Posterior cingulate gyrus (tissue), 11 donors: ENCODE measurements at places on chromosomes 1 and 21.

GRCh38 chr1:115826628-115827027 is 14.3 kb downstream of the NHLH2 start:
- DNase-seq, result no peak

DNA sequence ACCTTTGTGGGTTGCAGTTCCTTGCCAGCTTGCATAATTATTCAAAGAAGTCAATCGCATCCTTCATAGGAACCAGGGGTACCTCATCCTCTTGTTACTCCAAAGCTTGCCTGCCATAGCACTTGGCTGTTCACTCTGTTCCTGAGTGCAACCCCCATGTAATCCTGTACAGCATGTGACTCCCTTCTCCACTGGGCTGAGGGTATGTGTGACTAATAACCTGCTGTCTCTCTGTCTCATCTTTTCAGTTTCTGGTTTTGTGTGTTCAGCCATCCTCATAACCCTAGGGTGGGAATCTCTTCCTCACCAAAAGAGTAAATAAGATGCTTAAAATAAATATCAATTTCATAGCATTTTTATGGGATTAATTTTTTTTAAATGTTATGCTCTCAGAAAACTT is 351.9 kb downstream of the S1PR1 start:
- no peak for DNase-seq

- DNase-seq, result no peak
These were observed 352.0 kb downstream of the HHIPL2 start for GRCh38 chr1:222195857-222196256.

DNA sequence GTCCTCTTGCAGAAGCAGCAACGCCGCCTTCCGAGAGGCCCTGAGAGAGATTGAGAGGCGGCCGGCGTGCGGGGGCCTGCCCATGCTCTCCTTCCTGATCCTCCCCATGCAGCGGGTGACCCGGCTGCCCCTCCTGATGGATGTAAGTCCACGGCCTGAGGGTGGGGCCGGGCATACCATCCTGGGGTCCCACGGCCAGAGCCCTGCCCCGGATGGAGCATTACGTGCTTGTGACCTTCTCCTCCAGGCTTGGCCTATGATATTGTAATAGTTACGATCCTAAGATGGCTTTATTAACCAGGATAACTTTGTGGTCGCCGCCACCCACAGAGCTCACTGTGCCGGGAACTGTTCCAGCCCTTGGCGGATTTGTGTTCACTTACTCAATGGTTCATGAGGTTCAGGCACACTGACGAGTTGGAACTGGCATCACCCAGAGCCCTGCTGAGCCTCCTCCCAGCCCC is 18.9 kb downstream of the ARHGEF16 start:
- DNase-seq, result no peak

DNA sequence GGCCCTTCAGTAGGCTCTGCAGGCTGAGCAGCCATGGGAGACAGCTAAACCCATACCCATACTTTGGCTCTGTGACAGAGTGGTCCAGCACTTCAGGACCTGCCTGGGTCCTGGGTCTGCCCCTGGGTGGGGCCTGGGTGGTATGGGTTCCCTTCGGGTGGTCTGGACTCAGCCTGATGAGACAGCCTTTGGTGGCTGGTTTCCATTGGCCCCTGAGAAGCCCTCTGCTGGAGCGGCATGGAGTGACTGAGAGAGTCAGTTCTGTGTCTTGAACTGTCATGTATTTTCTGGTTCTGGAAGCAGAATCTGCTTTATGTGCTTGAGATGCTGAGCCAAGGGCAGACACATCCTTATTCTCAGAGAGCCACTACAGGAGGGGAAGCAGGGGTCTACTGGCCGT is 31.3 kb upstream of the KCNA2 start:
- DNase-seq, result no peak

DNA sequence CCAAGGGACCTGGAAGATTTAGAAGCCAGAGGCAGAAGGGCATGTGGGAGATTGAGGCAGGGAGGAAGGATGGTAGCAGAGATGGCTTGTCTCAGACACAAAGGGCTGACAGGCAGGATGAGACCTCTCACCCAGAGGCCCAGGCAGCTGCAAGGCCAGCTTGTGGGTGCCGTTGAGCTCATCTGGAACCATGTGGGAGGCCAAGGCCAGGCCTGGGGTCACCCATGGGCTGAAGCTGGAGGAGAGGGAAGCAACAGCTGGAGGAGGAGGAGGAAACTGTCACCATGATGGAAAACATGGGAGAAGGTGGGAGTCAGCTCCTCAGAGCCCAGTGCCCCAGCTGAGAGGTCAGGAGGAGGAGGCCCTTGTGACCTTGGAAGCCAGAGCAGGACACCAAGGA is 6.4 kb downstream of the CRABP2 start:
- no peak for DNase-seq

GRCh38 chr1:30856260-30856790 is 52.2 kb downstream of the SDC3 start:
- peak; percentile 57 for DNase-seq

- no peak for DNase-seq
These were observed 36.1 kb downstream of the NTPCR start for GRCh38 chr1:232986527-232986922.

DNA sequence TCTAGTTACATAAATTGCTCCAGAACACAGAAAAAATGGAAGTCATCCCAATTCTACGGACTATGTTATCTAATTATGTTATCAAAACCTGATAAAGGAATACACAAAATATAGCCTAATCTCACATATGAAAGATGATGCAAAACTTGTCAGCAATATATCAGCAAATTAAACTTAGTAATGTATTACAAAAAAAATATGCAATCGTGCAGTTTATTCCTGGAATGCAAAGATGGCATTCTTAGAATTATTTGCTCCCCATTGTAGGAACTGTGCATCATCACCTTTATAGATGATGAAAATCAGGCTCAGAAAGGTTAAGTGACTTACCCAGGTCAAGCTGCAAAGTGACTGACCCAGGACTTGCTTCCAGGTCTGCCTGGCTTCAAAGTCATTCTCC is 7.8 kb downstream of the FOXE3 start:
- DNase-seq, result no peak

GRCh38 chr1:178724728-178725465 is at the start of gene RALGPS2:
RALGPS2 (plus strand) TSS chr1:178725244; CDS start chr1:178776765, 51,521 bp downstream.
- peak; percentile 27 for DNase-seq

GRCh38 chr1:226684026-226684425 is 55.1 kb downstream of the ITPKB start:
- no peak for DNase-seq

DNA sequence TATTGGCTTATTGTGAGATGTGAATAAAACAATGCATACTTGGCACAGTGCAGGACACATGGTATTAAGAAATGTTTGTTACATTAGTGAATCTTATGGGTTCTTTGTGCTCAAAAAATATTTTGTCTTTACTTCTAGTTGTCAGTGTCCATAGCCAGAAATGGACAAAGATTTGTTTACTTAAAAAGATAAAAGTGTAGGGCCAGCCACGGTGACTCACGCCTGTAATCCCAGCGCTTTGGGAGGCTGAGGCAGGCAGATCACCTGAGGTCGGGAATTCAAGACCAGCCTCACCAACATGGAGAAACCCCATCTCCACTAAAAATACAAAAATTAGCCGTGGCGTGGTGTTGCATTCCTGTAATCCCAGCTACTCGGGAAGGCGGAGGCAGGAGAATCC is 654.6 kb upstream of the NEGR1 start:
- no peak for DNase-seq

DNA sequence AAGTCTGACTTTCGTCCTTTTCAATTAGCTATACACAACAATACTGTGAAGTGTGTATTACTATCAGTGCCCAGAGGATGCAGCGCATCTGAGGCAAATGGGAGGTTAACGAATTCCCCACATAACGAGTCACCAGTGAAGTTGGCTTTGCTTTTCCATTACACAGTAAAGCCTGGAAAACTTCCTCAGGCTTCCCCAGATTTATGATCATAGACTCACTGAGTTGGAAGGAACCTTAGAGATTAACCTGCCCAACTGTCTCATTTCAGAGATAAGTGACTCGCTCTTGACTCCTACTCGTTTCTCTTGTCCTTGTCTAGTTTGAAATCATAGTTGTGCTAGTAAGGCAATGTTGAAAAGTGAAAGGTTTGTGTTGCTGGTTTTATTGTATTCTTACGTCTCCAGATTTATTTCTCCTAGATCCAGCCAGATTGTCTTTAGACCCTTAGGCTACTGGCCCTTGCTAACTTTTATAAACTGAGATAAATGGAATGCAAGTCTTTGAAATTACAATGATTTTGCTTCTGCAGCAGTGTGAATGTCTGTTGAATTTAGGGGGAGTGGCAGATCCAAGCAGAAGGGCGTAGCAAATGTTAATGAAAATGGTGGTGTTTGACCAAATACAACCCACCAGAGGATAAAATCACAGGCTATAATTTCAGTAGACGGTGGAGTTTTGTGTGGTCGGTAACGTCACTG is 17.3 kb downstream of the S1PR1 start:
- no peak for DNase-seq

DNA sequence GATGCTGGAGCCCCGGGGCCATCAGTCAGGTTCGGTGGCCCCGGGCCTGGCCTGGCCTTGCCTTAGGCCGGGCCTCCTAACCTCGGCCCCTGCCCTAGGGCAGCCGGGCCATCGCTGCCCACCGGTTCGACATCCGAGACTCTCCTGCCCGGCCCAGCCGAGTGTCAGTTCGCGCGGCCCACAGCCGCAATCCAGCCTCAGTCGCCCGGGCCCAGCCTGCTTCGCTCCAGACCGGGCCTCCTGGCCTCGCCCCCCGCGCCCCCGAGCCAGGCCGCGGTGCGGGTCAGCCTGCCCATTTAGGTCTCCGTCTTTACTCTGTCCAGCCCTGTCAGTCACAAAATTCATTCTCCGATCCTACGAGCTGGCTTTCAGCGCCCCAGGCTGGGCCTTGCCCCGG is 777 bp downstream of the LRRC41 start:
- DNase-seq, result peak; percentile 87

- DNase-seq, result peak; percentile 46
These were observed 41.0 kb upstream of the COL18A1 start for GRCh38 chr21:45363921-45364467.

GRCh38 chr1:23801338-23801748 is 789 bp upstream of the GALE start:
- no peak for DNase-seq
